Stimulated activated CD4-positive, alpha-beta T cell treated with anti-CD3 and anti-CD28 coated beads, Interleukin-12 subunit alpha, Interleukin-12 subunit beta, amount 100 ng/mL, for 4 hours (primary cell): ENCODE measurements at places on chromosomes 5 and 9.

GRCh38 chr5:74042959-74043358, 417.0 kb downstream of the ARHGEF28 start:
- DNase-seq, result no peak

GRCh38 chr5:175748650-175749049, 90.8 kb downstream of the HRH2 start:
- DNase-seq, result no peak

- no peak for DNase-seq
Observed at GRCh38 chr9:2093920-2094597, 78.9 kb downstream of the SMARCA2 start.

DNA sequence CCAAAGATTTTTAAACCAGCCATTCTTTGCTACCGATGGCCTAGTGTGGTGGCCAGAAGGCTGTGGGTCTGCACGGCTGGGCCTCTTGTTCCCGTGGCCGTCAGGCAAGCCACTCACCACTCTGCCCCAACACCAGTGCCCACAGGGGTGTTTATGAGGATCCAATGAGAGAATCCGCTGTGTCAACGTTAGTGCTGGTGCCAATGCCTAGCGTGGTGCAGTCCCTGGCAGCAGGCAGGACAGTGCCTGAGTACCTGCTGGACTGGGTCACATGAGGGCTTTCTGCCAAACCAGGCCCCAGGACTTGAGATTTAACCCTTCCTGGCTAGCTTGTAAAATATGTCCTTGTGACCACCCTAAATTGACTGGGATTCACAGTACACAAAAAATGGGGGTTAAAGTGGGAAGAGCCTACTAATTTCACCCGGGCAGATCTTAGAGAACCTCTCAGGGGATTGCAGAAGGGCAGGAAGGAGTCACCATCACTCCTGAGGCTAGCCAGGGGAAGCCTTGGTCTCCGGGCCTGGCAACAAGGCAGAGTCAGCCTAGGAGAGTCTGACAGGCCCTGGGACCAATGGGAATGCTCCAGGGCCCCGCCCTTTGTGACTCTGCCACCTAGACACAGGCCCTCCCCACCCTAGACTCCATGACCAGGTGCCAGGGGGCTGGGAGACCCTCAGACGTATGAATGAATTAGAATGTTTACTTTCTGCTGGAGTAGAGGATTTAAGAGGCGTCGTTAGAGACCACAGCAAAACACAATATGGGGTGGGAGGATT, 63.2 kb upstream of the FSTL4 start:
- DNase-seq, result no peak

- no peak for DNase-seq
Observed at GRCh38 chr5:139757727-139758509, 37.7 kb upstream of the PSD2 start.

- DNase-seq, result no peak
Observed at GRCh38 chr9:78614892-78615291, 318.0 kb downstream of the PSAT1 start.

GRCh38 chr5:11684607-11685006, 219.6 kb downstream of the CTNND2 start:
- no peak for DNase-seq

DNA sequence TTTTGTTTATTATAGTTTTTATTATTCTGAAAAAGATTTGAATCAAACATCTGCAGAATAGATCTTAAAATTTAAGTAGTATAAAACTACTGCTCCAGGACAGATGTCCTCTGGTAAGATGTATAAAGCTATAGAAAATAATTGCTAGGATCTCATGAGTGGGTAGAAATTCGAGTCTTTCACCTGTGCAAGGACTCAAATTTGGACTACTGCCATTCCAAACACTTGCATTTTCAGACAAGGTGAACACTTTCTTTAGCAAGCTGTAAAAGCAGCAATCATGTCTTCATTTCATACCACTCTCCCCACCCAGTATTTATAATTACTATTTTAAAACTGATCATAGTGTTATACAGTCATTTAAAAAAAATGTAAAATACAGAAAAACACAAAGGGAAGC, 20.7 kb downstream of the SKP2 start:
- DNase-seq, result no peak
